ENCODE measurements at places on chromosomes 4 and X.

DNA sequence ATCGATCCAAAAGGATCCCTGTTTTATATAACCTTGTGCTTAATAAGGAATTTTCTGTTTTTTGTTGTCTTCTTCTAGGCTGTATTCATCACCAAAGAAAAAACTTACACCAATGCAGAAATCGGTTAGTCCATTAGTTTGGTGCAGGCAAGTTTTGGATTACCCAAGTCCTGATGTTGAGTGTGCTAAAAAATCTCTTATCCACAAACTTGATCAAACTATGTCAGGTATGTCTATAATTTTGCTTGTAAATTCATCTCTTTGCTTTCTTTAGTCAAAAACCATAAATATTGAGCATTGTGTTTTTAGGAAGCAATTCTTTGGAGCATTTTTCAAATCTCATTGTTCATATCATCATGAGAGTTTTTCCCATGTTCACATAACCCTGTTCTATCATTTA, 28.4 kb downstream of the SLAIN2 start:
- DNase-seq, result no peak

DNA sequence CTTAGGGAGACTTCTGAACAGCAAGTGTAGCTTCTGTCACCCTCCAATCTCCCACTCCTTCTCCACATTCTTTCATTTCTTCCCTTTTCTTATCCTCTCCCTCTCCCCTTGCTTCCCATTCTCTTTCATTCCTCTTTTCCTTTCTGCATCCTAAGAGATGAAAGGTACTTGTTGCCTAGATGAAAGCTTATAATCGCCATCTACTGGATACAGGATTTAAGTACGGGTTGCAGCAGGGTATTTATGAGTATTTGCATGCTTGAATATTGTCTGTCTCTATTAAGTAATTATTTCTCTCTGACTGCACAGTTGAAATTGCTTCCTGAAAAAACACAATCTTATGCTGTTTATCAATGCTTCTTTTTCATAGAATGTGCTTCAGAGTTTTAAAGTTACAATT, 174.0 kb upstream of the TENT5D start:
- no peak for DNase-seq

GRCh38 chrX:153539171-153539978, 21.9 kb downstream of the ATP2B3 start:
- peak; percentile 40 for DNase-seq

DNA sequence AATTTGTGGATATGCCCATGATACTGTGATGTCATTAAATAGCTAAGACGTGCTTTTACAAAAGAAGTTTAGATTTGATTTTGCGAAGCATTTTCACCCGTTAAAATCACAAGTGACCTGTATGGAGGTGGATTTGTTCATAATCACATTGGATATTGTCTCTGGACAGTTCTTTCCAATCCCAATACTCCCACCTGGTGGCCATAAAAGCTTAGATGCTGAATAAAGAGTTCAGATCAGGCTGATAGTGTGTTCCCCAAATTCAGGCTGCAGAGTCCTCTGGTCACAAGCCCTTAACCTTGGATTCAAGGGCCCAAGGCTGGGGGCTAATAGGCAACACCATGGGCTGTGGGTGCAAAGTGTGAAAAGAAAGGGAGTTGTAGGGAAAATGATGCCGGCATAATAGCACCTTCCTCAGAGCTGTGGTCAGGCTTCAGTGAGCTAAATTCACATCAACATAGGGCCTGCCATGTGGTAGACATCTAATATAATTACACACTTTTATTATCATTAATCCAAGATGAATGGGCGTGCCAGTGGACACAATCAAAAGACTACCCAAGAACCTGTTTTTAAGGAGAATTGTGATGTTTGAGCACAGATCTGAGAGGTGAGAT, 28.1 kb downstream of the SMIM43 start:
- DNase-seq, result peak; percentile 24

DNA sequence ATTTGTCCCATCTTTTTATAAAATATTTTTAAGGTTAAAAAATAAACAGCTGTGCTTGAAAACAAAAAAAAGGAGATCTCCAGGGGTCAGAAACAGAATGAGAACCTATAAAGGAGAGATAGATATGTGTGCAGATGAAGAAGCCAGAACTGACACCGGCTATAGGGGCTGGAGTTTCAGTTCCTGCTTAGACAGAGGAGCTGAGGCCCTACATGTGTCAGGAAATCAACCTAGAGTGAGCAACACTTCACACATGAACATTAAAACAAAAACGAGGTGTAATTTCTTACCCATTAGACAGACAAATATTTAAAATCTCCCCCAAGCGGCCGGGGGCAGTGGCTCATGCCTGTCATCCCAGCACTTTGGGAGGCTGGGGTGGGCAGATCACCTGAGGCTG, 17.8 kb upstream of the HUWE1 start:
- no peak for DNase-seq

DNA sequence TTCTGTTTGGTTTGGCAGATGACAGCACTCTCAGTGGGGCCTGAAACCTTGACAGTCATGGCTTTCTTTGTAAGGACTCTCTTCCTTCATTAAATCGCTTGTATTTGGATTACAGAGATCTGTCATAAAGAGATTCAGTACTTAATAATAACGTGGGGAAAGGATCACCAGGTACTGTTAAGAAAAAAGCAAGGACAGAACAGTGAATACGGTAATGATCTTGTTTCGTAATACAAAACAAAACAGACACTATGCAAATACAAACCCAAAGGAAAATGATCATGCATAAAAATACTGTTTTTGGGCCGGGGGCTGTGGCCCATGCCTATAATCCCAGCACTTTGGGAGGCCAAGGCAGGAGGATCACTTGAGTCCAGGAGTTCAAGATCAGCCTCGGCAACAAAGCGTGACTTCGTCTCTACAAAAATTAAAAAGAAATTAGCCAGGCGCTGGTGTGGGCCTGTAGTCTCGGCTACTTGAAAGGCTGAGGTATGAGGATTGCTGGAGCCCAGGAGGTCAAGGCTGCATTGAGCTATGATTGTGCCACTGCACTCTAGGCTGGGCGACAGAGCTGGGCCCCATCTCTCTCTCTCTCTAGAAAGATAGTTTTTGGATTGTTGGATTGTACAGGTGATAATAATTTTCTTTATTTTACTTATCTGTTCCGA, 64.6 kb downstream of the TRAPPC11 start:
- no peak for DNase-seq

- DNase-seq, result no peak
Observed at GRCh38 chr4:6491235-6491634, 18.8 kb upstream of the PPP2R2C start.

DNA sequence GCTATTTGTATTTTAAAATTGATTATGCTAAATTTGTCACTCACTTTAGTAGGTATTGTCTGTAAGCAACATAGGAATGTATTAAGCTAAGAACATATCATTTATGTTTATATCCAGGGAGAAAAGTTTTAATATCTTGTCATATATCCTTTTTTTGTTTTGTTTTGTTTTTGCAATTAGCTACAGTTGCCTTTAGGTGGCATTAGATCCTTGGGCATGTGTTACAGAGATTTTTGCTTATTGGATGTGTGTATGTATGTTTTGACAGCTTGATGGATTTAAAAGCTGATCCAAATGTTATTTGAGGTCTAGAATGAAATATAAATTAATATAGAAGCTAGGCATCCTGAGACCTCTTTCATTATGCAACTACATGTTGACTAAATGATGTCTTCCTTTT, 36.1 kb upstream of the OTUD4 start:
- no peak for DNase-seq

DNA sequence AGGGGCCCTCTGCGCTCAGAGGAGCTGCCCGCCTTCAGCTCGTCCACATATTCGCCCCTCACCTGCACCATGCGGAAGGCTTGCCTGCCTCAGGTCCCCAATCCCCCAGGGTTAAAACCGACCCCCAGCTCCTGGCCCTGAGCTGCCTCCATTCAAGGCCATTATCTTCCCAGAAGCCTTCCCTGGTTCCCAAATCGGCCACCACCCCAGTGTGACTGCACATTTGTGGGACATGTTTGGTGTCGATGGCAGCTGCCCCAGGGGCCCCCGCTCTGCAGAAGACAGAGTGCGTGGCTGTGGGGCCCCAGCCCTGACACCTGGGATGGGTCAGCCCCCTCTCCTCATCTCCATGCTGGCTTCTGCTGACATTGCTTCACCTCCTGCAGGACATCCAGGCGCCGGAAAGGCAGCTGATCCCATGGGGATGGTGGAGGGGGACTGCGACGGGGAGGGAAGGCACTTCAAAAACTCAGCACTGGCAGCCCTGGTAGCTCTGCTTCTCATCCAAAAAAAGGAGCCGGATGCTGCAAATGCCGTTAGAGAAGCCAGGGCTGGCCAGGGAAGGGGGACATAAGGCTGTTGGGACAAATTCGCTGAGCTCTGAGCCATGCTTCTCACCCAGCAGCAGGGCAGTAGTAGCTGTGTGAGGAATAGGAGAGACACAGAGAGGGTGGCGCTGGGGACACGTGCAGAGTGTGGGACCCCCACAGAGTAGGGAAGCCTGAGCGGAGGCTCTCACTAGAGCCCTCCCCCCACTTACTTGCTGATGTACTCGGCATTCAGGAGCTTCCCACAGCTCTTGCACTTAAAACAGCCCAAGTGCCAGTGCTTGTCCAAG, 78.5 kb downstream of the ABLIM2 start:
- no peak for DNase-seq

All from NCI-H1092 (cell line).